ENCODE measurements at places on chromosomes 3 and 15. TPM values are rescaled to one million over a fixed set of nuclear protein-coding genes. Genes with fewer than 3 reads are reported as not detected.
A peak's percentile ranks its signal among the peaks of the same experiment; 100 is the strongest.

Gene GRK7
- polyA plus RNA-seq: not detected

Gene IGF2BP2
- polyA plus RNA-seq: 123 TPM

Gene ACTR8
- 31.6 TPM for polyA plus RNA-seq

Gene IFT57
- polyA plus RNA-seq: 93.4 TPM

Gene AMIGO3
- polyA plus RNA-seq: 2.4 TPM

Gene USF3
- polyA plus RNA-seq: 17.1 TPM

Gene ITGB5
- polyA plus RNA-seq: 98.8 TPM

Gene RPS27L
- 96.3 TPM for polyA plus RNA-seq

Gene ADAMTS9
- 138 TPM for polyA plus RNA-seq

Gene CD276
- polyA plus RNA-seq: 188 TPM

Gene CYP1A1
- not detected for polyA plus RNA-seq

Gene IMPG2
- 0.40 TPM for polyA plus RNA-seq

Gene MASP1
- polyA plus RNA-seq: 8.2 TPM

DNA sequence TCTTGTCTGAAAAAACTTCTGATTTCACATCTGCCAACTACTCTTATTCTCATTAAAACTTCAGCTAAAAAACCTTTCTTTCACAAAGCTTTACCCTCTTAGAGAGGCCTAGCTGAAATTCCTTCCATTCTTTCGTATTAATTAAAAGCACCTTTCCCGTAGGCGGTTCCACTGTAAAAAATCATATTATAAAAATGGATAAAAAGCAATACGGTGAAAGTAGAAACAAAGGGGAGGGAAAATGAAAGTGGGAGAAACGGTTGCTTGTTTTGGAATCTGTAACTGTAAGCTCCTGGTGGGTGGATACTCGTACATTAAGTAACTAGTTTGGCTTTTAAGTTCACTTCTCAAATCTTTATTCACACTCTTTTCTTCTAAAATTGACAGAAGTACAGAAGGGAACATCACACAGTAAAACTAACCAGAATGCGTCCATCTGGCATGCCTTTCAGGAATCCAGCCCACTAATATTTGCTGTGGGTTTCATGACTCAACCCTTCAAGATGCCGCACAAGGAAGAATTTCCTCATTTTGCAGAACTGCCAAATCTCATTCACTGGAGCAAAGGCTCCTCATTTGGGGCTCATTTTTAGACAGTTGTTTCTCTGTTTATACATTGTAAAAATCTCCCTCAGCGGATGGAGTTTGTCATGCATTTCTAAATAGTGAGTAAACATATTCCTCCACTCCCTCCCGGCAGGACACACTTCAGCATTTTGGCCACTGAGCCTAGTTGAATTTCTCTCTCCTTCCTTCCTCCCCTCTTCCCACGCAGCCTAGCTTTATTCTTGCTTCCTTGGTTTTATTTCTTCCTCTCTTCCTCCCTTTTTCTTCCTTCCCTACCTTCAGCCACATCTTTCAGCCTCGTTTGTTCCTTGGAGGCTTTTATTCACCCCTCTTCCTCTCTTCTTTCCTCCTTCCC lies 419.5 kb upstream of the NAALADL2 start:
- DNase-seq: peak; percentile 58

DNA sequence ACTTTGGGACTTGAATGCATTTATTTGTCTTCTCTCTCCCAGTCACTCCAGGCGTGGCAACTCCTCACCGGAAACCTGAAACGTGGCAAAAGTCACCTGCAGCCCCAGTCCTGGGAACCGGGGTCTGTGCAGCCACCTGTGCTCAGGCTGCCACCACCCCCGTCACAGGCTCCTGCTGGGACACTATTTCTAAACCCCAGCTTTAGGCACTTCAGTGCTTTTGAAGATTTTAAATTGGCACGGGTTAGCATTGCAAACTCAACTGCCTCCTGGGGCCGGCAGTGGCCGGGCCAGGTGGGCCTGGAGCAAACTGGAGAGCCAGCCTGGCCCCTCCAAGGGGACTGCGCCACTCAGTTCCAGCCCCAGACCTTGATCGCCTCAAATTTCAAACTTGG lies 146.7 kb upstream of the IQSEC1 start:
- no peak for DNase-seq

GRCh38 chr3:2516762-2517441 lies 418.2 kb downstream of the CNTN4 start:
- no peak for DNase-seq

DNA sequence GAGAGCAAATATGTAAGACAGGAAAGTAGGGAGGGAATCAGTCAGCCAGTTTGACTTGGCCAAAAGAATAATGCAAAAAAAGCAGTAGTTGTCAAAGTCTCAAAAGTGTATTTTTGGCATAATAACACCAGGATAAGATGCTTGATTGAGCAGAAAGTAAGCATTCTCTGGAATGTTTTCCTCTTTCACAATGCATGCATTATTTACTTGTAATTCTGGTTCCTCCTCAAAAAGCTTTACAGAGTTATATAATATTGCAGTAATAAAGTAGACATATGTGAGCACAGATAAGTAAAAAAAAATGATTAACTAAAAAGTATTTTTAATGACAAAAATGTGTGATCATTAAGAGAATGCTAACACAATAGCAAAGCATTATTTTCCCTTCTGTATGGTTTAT lies 285.9 kb upstream of the BCHE start:
- no peak for DNase-seq

GRCh38 chr15:101525087-101525669 lies 35.7 kb upstream of the PCSK6 start:
- DNase-seq: no peak

- DNase-seq: no peak
Observed at GRCh38 chr3:143825513-143825912, 22.8 kb downstream of the SLC9A9 start.

GRCh38 chr3:4908433-4909156 lies 70.6 kb upstream of the BHLHE40 start:
- DNase-seq: no peak

DNA sequence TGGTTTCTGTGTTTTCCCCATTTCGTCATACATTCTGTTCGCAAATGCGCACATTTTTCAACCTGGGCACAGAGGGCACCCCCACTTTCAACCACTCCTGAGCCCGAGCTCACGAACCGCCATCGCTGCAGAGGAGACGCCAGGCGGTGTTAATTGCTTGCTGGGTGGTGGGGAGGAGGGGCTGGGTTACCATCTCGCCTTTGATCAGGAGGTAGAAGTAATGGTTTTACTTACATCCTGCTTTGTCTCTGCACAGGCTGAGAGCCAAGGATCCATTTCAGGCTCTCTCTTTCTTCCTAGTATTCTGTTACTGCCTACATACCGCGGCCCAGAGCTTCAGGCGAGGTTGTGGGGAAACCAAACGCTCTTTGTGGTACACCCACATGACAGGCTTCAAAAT lies 177.3 kb upstream of the WNT5A start:
- no peak for DNase-seq

GRCh38 chr15:64351265-64351664 lies 4.7 kb downstream of the CSNK1G1 start:
- DNase-seq: no peak

- no peak for DNase-seq
Observed at GRCh38 chr15:65067317-65067644, 510 bp downstream of the RASL12 start.

DNA sequence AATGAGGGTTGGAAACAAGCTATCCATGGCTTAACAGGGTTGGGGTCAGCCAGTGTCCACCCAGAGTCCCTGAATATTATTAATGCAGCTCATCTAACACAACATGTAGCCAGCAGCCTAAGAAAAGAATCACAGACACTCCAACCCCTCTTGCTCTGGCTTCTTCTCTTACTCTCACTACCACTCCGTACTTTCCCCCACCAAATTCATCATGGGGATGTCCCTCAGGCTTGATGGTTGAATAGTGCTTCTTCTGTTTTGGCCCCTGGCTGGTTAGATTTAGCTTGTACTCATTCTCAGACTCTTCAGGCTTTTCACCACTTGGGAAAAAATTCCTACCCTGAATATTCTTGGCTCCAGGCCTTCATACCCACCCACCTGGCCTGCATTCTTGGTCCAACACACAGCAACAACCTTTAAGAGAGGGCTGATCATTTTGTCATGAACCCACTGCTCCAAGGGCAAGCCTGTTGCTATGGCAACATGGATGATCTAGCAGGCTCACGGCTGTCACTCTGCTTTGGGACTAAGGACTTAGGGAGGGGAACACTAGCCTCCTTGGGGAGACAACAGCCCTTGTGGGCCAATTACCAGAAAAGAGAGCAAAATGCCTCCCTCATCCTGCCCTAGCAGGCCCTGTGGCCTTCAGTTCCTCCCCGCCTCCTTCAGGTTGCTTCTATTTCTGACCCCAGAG lies 9.4 kb upstream of the MED12L start:
- DNase-seq: no peak

DNA sequence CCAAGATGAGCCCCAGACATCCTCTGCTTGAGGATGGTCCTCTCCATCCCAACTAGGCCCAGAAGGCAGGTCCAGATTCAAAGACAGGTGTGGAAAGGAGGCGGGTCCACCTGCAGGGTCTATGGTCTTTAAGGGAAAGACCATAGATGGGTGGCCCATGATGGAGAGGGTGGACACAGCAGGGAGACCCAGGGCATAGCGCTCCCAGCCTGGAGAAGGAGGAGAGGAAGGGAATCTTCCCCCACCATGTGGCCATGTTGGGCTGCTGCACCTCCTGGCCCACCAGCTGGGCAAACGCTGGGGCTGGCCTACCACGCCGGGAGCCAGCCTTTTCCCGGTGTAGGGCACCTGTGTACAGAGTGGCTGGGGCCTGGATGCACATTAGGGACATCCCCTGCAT lies 265.2 kb upstream of the TLE3 start:
- no peak for DNase-seq

- DNase-seq: no peak
Observed at GRCh38 chr3:87307805-87308204, 31.4 kb upstream of the POU1F1 start.

GRCh38 chr3:9347081-9347480 lies 15.8 kb upstream of the THUMPD3 start:
- DNase-seq: no peak

DNA sequence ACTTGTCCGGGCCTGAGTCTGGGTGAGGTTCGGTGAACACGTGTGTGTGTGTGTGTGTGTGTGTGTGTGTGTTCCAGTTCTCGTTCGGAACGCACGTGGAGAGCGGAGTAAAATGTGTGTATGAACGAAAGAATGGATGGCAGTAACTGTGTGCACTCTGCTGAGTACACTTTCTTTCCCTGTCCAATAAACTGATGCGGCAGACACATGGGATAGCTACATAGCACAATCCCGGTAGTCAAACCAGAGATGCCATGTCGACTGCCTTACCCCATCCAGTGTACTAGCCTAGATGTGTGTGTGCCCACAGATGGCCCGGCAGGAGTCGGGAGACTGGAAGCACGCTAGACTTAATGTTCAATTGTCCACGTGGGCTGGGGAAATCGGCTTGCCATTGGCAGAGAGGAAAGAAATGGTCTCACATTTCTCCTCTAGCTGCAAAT lies 507 bp upstream of the GOLIM4 start:
- DNase-seq: peak; percentile 84

Measured in left renal cortex interstitium (tissue), 4 donors.